Stimulated activated CD4-positive, alpha-beta T cell treated with anti-CD3 and anti-CD28 coated beads, TNF-alpha, amount 100 ng/mL, for 1 hour (primary cell): ENCODE measurements at places on chromosomes 7 and 10.

GRCh38 chr10:22042557-22043326 is 39.2 kb upstream of the DNAJC1 start:
- DNase-seq, result no peak

GRCh38 chr10:128053356-128053755 is 72.9 kb downstream of the MKI67 start:
- DNase-seq, result no peak

DNA sequence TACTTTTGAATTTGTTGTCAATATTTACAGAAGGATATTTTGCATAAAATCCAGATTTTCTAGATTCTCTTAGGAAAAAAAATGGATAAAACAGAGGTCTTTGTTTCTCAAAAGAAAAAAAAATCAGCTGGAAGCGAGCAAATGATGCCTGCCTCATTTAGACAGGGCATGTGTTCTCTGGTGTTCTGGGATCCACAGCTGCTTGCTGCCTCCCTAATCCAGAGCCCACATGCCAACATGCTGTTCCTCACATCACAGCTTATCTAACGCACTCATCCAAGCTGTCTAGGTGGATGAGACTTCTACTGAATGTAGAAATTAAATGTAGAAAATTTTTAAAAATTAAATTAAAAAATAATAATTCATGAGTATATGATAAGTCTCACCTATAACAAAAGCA is 630.1 kb downstream of the SORCS1 start:
- DNase-seq, result no peak

DNA sequence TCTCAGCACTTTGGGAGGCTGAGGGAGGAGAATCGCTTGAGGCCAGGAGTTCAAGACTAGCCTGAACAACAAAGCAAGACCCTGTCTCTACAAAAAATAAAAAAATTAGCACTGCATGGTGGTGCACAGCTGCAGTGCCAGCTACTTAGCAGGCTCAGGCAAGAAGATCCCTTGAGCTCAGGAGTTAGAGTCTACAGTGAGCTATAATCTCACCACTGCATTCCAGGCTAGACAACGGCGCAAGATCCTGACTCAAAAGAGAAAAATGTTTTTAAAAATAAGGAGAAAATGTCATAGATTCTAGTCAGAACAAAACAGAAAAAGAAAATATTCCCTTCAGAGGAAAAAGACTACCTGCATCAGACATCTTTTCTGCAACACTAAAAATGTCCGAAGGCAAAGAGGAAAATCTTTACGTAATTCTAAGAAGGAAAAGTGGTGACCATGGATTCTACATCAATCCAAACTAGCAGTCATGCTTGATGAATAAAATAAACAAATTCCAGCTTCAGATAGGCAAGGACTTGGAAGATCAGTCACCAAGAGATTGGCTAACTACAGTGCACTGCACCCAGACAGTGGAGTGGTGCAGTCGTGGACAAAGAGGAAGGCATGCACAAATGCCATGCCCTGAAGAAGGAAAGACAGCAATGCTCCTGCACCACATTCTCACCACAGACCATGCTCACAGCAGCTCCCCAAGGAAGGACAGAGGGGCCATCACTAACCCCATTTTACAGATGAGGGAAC is 54.3 kb downstream of the ERCC6 start:
- DNase-seq, result no peak

GRCh38 chr7:127366680-127367079 is 25.8 kb downstream of the ZNF800 start:
- no peak for DNase-seq

- DNase-seq, result no peak
These were observed 18.1 kb downstream of the YWHAG start for GRCh38 chr7:76340617-76341131.

DNA sequence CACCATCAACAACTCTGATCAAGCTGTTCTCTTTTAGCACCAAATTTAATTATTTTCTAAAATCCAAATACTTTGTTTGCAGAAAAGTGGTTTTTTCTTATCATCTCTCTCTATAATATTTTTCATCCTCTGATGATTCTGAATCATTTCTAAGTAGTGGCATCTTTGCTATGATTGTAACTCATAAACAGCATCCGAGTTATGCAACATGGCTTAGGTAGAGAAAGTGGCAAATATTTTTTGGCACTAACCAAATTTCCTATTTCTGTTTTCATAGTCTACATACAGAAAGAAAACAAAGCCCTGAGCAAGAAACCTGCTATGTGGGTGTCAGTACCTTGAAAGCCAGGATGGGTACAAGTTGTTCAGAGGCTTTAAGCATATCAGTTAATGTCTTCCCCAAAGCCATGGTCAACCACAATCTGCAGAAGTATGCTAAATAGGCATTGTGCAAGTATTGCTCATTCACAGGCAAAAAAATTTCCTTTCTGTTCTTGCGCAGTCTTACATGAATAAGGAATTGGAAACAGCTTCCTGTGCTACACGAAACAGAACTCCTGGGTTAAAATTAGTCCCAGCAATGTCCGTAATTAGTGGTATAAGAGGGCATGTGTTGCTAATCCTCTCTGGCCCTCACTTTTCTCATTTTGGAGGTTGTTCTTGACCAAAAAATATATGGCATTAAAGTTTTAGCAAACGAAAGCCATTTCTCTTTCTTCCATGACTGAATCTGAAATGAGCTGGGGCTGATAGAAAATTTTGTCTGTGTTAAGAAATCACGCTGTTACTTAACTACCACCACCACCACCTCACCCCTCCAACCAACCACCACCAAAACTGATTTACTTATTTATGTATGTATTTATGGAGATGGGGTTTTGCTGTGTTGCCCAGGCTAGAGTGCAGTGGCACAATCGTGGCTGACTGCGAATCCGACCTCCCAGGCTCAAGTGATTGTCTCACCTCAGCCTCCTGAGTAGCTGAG is 325.6 kb upstream of the MAGI2 start:
- no peak for DNase-seq

- no peak for DNase-seq
These were observed 81.6 kb downstream of the SAMD9 start for GRCh38 chr7:93036149-93036640.

DNA sequence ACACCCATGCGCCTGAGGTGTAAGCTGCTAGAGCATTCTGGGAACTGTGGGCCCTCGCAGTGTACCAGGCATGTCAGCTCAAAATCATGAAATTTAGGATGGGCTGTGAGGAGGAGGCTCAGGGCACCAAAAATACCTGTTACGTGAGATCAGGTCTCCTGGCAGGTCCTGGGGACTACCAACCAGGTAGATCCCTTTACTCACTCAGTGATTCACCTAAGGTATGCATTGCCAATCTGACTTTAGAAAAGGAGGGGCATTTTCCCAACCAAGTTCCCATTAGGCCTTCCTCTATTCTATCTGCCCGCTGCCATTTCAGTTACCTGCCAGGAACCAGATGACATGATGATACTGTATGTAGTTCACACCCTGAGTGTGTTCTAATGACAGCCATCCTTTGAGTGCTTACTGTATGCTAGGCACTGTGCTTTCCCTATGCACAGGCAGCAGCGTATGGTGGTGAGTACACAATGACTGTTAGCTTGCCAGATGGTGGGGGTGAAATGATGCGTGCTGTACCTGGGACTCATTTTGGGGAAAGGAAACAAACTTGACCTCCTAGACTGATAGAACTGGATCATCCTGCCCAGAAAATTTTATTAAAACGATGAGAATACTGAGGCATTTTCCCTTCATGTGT is 62.0 kb downstream of the CFAP58 start:
- no peak for DNase-seq

DNA sequence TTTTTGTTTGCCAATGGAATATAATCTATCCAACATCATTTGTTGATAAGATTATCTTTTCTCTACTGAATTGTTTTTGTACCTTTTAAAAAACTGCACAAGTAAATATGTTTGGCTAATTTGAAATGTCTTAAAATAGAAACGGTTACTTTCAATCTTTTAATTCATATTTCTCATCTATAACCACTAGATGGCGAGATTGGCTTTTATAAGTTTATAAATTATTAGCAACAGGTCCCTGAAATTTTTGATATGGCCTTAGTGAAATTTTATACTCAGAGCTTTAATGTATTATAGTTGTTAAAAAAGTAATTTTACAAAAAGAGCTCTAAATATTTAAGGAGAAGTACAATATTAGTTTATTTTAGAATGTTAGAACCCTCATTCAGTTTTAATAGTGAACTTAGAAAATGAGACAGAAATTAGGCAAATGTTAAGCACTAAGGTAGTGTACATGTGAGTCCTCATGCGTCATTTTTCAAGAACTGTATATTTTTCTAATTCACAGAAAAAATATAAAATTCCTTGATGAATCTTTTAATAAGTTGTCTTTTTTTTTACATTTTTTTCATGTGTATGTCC is 592.5 kb downstream of the ARL4A start:
- DNase-seq, result no peak

- no peak for DNase-seq
These were observed at the start of gene CAV2 for GRCh38 chr7:116499168-116500077. Gene CAV2 (plus strand): TSS chr7:116499738. CDS start chr7:116499782, 44 bp downstream.

- DNase-seq, result no peak
These were observed 30.0 kb upstream of the VDAC2 start for GRCh38 chr10:75180592-75180991.

DNA sequence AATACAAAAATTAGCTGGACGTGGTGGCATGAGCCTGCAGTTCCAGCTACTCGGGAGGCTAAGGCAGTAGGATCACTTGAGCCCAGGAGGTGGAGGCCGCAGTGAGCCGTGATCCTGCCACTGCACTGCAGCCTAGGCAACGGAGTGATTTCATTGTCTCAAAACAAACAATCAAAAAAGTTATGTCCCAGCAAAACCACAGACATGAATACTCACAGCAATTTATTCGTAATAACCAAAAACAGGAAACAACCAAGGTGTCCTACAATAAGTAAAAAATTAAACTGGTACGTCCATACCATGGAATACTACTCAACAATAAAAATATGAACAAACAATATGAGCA is 11.6 kb upstream of the CYTH3 start:
- no peak for DNase-seq

GRCh38 chr7:55050281-55050680 is 31.5 kb downstream of the EGFR start:
- DNase-seq, result no peak

DNA sequence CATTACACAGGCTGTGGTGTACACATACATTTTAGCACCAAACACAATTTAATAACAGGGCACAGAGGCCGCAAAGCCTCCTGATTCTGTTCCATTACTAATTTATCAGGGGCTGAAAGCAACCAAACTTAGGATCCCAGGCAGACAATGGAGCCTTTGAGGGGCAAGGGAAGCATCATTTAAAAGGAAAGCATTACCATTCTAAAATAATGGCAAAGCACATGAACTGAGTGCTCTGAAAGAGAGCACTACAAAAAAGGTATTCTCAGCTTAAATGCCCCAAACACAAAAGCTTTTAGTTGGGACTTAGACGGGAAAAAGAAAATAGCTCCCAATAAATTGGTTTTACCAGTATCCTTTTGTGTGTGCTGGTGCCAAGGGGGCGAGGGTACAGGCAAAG is 282.0 kb upstream of the ETV1 start:
- no peak for DNase-seq

DNA sequence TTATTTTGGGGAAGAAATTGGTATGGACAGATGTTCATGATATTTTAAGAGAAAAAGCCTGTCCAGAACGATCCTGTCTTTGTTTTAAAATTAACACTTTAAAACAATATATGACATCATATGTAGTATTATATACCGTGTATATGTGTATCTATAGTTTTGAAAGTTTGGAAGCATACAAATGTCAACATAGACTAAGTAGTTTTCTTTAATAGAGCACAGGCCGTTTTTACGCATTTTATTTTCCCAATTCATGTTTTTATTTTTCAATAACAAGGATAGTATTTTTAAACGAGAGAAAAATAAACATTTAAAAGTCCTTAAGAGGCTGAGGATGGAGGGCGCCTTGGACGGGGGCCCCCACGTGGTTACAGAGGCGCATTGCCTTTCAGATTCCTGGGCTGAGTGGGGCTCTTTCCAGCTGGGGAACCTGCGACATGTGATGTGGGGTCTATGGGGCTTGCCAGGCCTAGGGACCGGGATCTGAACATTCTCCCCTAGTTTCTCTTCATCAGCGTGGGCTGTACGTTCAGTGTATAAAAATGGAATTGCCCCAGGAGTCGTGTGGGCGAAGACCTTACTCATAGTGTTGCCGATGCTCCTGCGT is 127.8 kb upstream of the ZNF746 start:
- DNase-seq, result no peak

- no peak for DNase-seq
These were observed 15.1 kb upstream of the CYP2E1 start for GRCh38 chr10:133511907-133512528.

- no peak for DNase-seq
These were observed 212.4 kb upstream of the BMPER start for GRCh38 chr7:33692956-33693355.
